Kidney (tissue), 22 donors: ENCODE measurements at places on chromosomes 7 and 10. TPM values are rescaled to one million over a fixed set of nuclear protein-coding genes. Genes with fewer than 3 reads are reported as not detected.

DNA sequence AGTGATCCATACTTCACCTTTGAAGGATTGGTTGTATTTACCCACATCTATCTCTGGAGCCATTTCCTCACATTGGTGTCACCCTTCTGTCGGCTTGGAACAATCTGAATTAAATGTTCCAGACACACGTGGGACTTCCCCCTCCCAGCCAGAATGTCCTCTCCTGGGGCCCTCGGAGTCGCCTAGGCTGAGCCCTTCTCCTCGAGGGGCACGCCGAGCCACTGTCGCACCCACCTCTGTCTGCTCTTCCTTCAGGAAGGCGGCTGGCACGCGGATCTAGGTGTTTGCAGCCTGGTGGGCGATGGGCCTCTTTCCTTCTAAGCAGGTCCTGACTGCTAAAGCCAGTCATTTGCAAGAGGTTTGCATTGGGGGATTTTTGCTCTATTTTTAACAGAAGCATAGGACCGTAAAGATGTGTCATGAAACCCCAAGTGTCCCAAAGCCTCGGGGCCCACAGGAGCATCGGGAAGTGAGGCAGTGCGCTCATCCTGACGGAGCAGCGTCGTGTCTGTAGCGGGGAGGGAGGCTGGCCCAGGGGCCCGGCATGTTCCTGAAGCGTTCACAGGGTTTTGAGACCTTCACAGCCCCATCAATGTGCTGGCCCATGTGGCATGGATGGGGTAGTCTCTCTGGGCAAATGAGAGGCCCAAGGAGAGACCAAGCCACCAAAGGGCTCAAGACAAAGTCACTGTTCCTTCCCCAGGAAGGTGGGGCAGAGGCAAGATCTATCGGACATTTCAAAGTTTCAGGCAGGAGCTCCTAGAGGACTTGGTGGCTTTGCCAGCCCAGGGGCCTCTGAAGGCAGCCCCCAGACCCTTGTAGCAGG is 86.7 kb downstream of the RGS10 start:
- no peaks in the 10 kb centered on the region for H3K27me3 ChIP-seq
- no peak for DNase-seq
- no peaks in the 10 kb centered on the region for H3K36me3 ChIP-seq
- H3K27ac ChIP-seq: no peak overlapping the region
- H3K4me3 ChIP-seq: no peak overlapping the region
- no peaks in the 10 kb centered on the region for H3K4me1 ChIP-seq

DNA sequence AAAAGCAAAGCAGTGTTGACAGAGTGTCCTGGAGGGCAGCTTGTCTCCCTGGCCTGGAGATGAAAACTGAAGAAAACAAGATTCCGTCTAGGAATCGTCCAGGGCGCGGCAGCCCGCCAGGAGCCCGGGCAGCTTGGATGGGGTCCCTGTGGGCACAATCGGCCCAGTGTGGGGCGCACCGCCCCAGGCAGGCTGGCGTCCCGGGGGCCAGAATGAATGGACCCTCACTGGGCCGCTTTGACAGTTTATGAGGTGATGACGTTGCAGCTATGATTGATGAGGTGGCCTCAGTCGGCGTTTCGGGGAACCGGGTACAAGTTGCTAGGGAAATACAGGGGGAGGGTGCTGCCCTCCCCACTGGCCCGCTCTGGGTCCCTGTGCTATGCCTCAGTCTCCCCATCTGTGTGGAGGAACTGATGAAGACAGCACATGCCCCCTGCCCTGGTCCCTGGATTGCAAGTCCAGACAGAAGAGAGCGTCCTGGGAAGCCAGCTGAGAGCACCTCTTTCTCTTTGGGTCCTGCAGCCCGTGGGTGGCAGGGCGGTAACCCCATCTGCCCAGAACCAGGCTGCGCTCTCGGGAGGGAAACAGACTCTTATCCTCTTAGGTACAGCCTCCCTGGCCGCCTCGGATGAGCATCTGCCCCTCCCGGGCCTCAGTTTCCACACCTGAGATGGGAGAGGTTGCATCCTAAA is 131.3 kb downstream of the LHPP start:
- no peak overlapping the region for H3K27ac ChIP-seq
- no peaks in the 10 kb centered on the region for H3K27me3 ChIP-seq
- no peak overlapping the region for H3K4me3 ChIP-seq
- H3K4me1 ChIP-seq: peaks cover 19% of the 10 kb centered on the region

DNA sequence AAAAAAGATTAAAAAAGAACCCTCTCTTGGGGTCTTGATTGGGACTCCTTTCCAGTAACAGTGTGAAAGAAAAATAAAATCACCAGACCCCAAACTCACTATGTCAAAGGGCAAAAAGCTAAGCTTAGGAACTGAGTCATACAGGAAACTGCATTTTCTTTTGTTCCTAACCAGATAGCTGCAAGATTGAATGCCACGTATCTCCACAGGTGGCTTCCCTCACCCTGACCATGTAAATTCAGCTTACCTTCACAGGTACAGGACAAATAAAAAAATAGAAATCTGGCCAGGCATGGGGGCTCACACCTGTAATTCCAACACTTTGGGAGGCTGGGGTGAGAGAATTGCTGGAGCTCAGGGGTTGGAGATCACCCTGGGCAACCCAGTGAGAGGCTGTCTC is 32.5 kb upstream of the EIF4H start:
- H3K27ac ChIP-seq: no peak overlapping the region
- no peak for DNase-seq
- no peaks in the 10 kb centered on the region for H3K4me1 ChIP-seq
- no peaks in the 10 kb centered on the region for H3K36me3 ChIP-seq

DNA sequence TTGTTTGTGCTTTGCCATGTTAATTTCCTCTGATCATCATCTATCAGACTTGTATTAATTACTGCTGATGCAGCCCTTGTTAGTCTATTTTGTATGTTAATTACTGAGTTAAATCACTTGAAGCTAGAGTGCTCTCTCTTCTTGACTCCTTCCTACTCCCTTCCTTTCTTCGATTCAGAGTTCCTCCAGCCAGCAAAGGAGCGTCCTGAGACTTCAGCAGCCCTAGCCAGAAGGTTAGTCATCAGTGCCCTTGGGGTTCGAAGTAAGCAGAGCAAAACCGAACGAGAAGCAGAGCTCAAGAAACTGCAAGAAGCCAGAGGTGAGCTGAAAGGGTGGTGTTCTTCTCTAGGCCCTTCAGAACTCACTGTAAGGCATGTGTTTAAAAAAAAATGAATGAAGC is 32.1 kb downstream of the LOXL4 start:
- no peaks in the 10 kb centered on the region for H3K27me3 ChIP-seq
- DNase-seq: no peak
- no peaks in the 10 kb centered on the region for H3K4me1 ChIP-seq
- peaks cover 27% of the 10 kb centered on the region for H3K36me3 ChIP-seq

- no peaks in the 10 kb centered on the region for H3K27me3 ChIP-seq
- H3K36me3 ChIP-seq: no peaks in the 10 kb centered on the region
- H3K27ac ChIP-seq: no peak overlapping the region
- H3K4me1 ChIP-seq: no peaks in the 10 kb centered on the region
- no peak for DNase-seq
Measured at GRCh38 chr7:51619880-51620279, 303.3 kb upstream of the COBL start.

DNA sequence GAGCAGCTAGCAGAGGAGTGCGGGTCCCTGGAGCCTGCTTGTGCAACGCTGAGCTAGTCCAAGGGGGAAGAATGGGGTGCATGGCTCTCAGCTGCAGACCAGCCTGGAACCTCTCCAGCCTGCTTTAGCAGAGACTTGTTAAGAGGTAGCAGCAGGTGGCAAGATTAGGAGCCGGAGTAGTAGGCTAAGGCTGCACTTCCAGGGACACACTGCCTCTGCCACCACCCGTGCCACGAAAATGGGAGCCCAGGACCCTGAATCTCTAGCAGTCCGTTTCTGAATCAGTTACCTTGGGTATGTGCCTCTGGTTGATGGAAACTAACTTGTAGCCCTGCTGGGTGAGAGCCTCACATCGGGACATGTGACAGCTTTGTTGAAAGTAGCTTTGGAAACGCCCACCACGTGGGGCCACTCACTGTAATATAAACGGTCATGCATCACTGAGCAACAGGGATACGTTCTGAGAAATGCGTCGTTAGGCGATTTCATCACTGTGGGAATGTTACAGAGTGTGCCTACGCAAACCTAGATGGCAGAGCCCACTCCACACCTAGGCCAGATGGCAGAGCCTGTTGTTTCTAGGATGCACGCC is 25.9 kb downstream of the HTRA1 start:
- no peak for DNase-seq
- no peak overlapping the region for H3K27ac ChIP-seq
- H3K36me3 ChIP-seq: no peaks in the 10 kb centered on the region
- H3K4me1 ChIP-seq: peaks cover 12% of the 10 kb centered on the region
- no peak overlapping the region for H3K4me3 ChIP-seq

GRCh38 chr10:92045641-92046106 is 122.1 kb downstream of the BTAF1 start:
- H3K27me3 ChIP-seq: no peaks in the 10 kb centered on the region
- peaks cover 3% of the 10 kb centered on the region for H3K4me1 ChIP-seq
- H3K4me3 ChIP-seq: no peak overlapping the region
- no peak overlapping the region for H3K27ac ChIP-seq

DNA sequence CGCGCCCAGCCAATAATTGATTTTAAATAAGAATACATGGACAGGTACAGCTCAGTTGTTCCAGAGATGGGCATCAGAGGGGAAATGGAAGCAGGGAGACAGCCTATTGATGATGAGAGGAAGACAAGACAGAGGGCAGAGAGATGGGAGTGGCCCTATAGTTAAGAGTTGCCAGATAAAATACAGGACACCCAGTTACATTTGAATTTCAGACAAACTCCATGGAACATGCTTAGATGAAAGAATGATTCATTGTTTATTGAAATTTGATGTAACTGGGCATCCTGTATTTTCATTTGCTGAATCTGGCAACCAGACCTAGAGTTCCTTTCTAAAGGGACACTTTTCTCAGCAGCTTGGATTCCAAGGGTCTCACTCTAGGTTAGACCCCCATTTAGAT is 341.1 kb downstream of the FRMD4A start:
- no peak overlapping the region for H3K4me3 ChIP-seq
- DNase-seq: no peak
- peak overlapping the region; percentile 26 for H3K27ac ChIP-seq
- H3K36me3 ChIP-seq: no peaks in the 10 kb centered on the region

- no peaks in the 10 kb centered on the region for H3K4me1 ChIP-seq
- no peak overlapping the region for H3K4me3 ChIP-seq
- DNase-seq: no peak
Measured at GRCh38 chr7:141320287-141320686, 230.9 kb upstream of the AGK start.

GRCh38 chr10:112587729-112588128 is 140.7 kb downstream of the VTI1A start:
- H3K4me3 ChIP-seq: no peak overlapping the region
- H3K4me1 ChIP-seq: no peaks in the 10 kb centered on the region
- DNase-seq: no peak
- H3K36me3 ChIP-seq: peaks cover 2% of the 10 kb centered on the region
- no peaks in the 10 kb centered on the region for H3K27me3 ChIP-seq

- no peaks in the 10 kb centered on the region for H3K36me3 ChIP-seq
- H3K27ac ChIP-seq: peak overlapping the region; percentile 91
Measured at GRCh38 chr10:114683593-114683992, 25.5 kb upstream of the ABLIM1 start.

DNA sequence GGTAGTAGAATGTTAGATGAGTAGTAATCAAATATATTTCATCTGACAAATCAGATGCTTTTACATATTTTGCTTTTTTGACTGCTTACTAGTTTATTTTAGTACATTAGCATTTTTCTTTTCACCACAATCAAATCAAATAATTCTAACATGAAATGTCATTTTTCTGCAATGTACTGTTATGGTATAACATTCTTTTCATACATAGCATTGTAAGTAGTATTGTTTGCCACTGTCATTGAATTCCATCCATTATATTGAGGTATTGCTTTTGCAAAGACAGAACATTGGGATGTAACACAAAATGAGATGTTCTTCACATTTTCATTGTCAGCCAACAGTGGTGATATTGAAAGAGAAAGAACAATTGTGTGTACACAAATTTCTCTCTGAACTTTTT is 107.4 kb downstream of the TRIL start:
- H3K4me1 ChIP-seq: no peaks in the 10 kb centered on the region
- DNase-seq: no peak
- H3K36me3 ChIP-seq: no peaks in the 10 kb centered on the region
- H3K27ac ChIP-seq: no peak overlapping the region
- no peaks in the 10 kb centered on the region for H3K27me3 ChIP-seq
- H3K4me3 ChIP-seq: no peak overlapping the region

GRCh38 chr7:47786557-47787248 is 161.6 kb downstream of the PKD1L1 start:
- H3K27ac ChIP-seq: no peak overlapping the region
- H3K4me3 ChIP-seq: no peak overlapping the region
- no peaks in the 10 kb centered on the region for H3K36me3 ChIP-seq

HMX3 gene
- not detected for total RNA-seq

TMEM176A gene
- total RNA-seq: 288 TPM

STOX1 gene
- 1.5 TPM for total RNA-seq
